ENCODE measurements at places on chromosomes 4 and X.

- no peak for DNase-seq
Observed at GRCh38 chrX:136192839-136193414, 45.6 kb downstream of the FHL1 start.

DNA sequence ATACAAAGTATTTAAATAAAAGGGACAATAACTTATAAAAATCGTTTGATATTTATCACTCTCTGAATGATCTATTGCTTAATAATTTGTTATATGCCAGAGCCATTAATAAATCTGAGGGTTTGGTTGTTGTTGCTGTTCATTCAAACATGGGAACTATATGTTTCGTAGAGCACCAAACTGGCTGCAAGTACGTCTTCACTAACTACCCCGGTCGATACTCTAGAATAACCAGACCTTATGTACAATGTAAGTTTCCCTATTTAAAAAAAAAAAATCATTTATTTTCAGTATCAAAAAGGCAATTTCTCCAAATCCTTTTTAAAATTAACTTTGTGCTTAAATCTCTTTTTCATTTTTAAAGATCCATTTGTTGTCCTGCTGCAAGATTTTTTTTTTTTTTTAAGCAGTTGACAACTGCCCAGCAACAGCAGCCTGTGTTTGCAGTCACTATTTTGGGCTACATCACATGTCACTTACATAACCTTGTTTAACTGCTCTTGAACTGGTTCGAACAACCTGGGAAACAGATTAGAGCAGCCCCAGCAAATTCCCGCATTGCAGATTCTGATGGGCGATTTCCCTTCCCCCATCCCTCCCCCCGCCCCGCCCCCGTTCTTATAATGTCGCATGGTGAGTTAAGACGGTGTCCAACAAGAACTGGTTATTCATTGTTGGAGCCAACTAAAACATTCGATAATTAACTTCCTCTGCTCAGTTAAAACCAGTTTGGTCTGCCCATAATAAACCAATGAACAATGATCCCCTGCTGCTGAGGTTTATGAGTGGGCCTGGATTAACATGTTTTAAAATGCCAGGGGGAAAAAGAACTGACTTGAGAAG, 238.9 kb downstream of the NR3C2 start:
- DNase-seq = no peak

DNA sequence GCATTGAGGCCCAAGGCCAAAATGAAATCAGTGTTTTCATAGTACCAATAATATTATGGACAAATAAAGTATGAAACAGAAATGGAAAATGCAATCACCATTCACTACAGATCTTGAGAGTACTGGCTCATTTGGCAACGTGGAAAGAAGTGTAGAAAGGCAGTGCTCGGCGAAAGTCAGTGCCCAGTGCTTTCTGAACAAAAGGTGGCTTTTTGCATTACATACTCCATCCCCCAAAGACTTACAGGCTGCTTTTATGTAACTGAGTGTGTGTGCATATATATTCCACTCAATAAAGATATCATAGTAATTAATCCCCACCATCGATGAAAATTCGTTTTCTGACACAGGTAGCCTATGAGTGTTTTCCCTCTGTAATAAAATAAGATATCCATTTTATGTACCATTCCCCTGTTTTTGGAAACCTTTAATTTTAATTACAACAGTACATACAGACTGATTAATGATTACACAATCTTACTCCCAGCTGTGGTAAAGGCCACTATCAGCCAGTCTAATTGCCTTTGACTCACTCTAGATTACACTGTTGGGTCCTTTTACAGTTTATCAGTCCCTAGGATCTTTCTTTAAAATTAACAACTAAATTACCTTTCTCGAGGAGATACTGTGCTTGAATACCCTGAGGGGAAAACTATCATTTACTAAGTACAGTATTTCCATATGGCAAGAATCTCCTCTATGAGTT, 65.9 kb downstream of the MAD2L1 start:
- no peak for DNase-seq

DNA sequence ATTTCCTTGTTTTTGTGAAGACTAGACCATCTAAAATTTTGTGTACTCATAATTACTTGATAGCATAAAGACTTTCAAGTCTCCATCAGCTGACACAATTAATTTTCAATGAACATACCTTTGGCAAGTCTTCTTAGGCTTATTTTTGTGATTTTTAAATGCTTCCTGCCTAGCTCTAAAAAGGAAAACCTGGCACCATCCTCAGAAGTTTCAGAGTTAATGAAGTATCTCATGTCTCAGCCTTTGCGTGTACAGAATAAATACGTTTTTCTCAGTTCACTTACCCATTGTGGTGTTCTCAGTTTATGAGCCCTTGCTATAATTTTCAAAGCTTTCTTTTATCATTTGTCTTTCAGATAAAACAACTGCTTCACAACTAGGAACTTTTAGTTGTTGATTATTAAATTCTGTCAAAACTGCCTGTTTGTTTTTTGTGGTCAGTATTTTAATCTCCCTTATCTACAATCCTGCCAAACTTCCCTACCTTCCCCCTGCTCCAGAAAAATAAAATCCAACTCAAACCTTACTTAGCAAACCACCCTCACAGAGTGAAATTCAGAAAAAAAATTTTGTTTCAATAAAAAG, 21.6 kb downstream of the ADD1 start:
- no peak for DNase-seq

GRCh38 chr4:243426-243825, 61.8 kb downstream of the ZNF732 start:
- DNase-seq = no peak

GRCh38 chr4:142719854-142720541, 126.1 kb downstream of the INPP4B start:
- DNase-seq = no peak

DNA sequence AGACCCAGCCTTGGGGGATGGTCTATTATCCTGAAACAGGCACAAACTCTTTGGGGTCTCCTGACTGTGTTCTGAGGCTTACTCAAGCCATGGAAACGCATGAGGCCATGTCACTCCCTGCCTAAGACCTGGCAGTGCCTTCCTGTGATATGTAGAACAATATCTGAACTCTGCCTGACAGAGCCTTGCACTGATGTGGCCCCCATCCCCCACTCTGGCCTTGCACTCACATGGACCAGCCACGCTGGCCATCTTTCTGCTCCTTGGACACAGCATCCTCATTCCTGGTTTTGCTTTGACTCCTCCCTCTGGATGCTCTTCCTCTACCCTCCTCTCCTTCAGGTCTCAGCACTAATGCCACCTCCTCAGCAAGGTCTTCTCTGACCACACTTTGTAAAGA, 100.2 kb downstream of the SCD5 start:
- DNase-seq = no peak

DNA sequence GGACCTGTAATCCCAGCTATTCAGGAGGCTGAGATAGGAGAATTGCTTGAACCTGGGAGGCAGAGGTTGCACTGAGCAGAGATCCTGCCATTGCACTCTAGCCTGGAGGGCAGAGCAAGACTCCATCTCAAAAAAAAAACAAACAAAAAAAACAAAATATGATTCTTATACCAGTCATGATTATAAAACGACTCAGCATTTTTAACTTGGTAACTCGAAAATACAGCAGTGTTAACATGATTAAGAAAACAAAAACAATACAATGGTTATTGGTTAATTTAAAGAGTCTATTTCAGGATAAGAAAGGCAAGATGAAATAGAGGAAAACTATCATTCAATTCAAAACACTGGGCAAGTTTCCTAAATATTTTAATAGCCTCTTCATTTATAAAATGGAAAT, 865.3 kb downstream of the PCDH7 start:
- DNase-seq = no peak

DNA sequence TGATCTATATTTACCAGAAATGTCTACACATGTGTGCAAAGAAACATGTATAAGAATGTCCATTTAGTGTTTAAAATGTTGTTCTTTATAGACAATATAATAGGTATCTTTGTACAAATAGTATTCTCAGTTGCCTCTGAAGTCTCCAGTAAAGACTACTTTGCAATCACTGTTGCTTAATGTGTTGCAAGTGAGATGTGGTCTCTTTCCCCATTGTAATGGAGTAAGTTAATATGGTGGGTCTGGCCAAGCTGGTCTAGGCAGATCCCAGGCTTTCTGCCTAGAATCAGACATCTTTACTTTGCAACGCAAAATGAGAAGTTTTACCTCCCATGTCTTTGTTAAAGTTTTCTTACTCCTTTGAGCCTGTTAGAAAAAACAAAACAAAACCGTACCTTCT, 144.8 kb downstream of the GABRA3 start:
- DNase-seq = no peak

DNA sequence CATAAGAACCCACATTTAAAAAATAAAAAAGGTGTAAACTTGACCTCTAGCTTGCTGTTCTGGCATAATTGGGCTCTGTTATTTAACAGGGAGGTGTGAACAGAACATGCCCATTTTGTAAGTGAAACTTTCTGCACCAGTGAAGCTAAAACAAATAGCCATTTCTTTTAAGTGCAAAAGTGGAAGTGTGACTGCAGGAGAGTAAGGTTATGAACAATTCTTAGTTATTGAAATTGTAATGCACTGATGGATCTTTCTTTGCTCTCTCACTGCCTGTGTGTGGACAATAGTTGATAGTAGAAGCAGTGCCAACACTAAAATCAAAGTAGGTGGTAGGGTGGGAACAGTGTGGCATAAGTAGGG, 12.6 kb downstream of the P2RY10 start:
- DNase-seq = no peak

GRCh38 chrX:1877780-1878179, 262.9 kb downstream of the ASMT start:
- DNase-seq = no peak

DNA sequence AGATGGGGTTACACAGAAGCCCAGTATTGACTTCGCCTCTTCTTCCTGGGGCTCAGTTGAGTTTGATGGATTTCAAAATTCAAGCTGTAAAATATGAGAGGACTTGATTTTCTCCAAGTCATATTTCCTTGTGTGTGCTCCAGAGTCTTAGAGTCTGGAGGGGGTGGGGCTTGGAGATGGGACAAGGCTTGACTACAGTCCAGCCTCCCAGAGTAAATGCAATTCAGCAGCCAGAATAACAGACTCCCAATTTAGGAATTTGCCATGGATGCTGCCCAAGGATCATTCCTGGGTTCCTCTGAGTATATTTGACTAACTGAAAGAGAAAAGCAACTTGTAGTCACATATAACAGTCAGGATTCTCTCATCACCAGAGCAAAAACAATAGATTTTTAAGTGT, 53.7 kb upstream of the RBPJ start:
- DNase-seq = no peak

DNA sequence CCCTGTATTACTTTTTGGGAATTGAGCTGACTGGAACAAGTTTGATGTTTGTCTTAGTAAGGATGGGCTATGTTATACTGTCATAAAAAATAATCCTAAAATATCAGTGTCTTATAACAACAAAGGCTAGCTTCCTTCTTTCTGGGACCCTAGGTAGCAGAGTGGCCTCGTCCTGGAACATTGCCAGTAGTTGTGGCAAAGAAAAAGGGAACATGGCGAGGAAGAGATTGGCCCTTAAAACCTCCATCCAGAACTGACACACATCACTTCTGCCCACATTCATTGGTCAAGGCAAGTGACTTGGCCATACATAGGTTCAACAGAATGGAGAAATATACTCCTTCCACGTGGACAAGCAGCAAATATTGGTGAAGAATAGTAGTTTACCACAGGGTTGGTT, 287.9 kb downstream of the PPP1R2C start:
- DNase-seq = no peak

DNA sequence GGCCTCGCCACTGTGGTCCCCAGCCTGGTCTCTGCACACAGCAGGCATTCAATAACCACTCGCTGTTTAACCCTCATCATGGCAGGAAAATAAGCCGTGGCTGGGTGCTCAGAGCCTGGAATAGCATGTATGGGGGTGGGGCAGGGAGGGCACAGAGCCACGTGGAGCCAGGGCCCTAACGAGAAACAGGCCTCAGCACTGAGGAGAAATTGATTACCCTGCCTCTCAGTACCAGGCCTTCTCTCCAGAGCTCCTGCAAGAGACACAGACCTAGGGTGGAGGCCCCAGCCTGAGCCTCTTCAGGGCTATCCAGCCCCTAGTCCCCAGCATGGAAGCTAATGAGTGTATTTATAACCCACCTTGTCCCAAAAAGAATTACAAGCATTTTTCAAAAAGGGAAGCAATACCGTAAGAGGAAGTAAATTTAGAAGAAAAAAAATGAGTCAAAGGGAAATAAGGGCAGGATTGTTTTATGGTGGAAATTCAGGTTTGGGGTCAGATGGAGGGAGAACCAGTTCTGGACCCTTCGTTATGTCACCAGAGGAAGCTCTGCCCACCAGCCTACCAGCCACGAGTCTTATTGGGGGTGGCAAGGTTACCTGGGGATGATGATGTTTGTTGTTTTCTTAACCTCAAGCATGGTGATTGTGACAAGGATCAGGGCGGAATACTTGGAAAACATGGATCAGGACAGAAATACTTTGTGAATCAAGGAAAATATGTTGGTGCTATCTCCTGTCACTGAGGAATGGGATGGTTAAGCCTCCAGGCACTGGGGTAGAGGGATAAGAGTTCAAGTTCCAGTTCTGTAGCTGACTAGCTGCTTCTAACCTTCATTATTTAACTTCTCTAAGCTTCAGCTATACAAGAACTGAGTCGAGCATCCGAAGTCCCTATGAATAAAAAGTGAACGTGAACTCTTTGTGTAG, 101.9 kb upstream of the RBPJ start:
- DNase-seq = no peak

- no peak for DNase-seq
Observed at GRCh38 chr4:168273838-168274237, 44.7 kb downstream of the DDX60 start.

DNA sequence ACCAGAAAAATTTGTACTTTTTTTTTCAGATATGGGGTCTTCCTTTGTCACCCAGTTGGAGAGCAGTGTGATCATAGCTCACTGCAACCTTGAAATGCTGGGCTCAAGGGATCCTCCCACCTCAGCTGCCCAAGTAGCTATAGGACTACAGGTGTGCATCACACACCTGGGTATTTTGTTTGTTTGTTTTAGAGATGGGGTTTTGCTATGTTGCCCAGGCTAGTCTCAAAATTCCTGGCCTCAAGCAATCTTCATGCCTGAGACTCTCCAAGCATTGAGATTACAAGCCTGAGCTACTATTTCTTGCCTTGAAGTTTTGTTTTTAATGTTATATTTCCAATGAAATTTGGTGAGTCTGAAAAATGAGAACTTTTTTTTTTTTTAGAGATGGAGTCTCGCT, 847.8 kb downstream of the TRIML1 start:
- no peak for DNase-seq

DNA sequence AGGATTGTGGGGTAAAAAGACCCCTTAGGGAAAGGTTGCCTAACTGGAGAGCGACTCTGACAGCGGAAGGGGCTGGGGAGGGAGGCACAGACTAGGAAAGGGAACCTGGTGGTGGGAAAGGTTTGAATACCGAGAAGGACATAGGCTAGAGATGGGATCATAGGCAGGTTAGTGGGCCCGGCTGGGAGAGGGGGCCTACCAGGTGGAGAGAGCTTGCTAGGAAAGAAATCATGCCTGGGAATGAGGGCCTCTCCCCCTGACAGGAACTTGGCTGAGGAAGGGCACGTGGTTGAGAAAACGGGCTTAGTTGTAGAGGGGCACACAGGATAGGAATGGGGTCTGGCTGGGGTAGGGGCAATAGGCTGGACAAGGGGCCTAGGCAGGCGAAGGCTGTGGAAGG, 4.4 kb downstream of the OTUD6A start:
- DNase-seq = no peak

- DNase-seq = no peak
Observed at GRCh38 chr4:2072971-2073807, 14.1 kb downstream of the NAT8L start.

- no peak for DNase-seq
Observed at GRCh38 chr4:174071595-174071994, 211.9 kb downstream of the FBXO8 start.
